ENCODE measurements at places on chromosomes 16 and 17. TPM values are rescaled to one million over a fixed set of nuclear protein-coding genes. Genes with fewer than 3 reads are reported as not detected.

The C17orf100 gene
- 1.8 TPM for total RNA-seq

The SLC12A3 gene
- not detected for total RNA-seq

The CACNB1 gene
- 8.8 TPM for total RNA-seq

The OSGIN1 gene
- total RNA-seq = 0.63 TPM

The CCL7 gene
- total RNA-seq = not detected

The GCGR gene
- not detected for total RNA-seq

The VAT1L gene
- 0.11 TPM for total RNA-seq

The TRAPPC1 gene
- 123 TPM for total RNA-seq

The RNF222 gene
- total RNA-seq = 0.11 TPM

The RSKR gene
- total RNA-seq = 24.7 TPM

The RPL19 gene
- total RNA-seq = 3,060 TPM

The LHX1 gene
- total RNA-seq = not detected

The NKD1 gene
- 2.8 TPM for total RNA-seq

The KRTAP16-1 gene
- total RNA-seq = not detected

The CX3CL1 gene
- total RNA-seq = 0.05 TPM

The ARHGDIG gene
- not detected for total RNA-seq

The ADCY7 gene
- total RNA-seq = 61.7 TPM

The ADAM11 gene
- 0.41 TPM for total RNA-seq

The KRT20 gene
- total RNA-seq = 0.30 TPM

The SDR42E1 gene
- 5.7 TPM for total RNA-seq

The RNF112 gene
- not detected for total RNA-seq

All from activated T-cell treated with anti-CD3 and anti-CD28 coated beads, Interleukin-2, amount 50 U/mL, for 4 hours (primary cell).